ENCODE measurements at places on chromosomes 1 and 21.

DNA sequence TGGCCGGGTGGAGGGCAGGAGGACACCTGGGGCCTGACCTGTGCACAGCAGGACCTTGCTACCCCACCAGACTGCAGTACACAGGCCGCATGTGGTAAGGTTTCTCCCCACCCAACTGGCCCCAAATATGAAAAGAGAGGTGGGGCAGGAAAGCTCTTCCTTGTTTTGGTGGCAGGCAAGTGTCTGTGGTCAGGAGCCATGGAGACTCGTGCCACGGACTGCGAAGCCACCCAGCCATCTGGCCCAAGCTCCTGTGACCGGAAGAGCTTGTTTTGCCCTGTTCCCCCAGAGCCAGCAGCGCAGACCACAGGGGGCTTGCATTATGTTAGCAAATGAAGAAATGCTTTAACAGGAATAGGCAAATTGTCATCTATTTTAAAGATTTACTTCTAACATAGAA, 54.9 kb downstream of the OLIG1 start:
- no peak for DNase-seq

DNA sequence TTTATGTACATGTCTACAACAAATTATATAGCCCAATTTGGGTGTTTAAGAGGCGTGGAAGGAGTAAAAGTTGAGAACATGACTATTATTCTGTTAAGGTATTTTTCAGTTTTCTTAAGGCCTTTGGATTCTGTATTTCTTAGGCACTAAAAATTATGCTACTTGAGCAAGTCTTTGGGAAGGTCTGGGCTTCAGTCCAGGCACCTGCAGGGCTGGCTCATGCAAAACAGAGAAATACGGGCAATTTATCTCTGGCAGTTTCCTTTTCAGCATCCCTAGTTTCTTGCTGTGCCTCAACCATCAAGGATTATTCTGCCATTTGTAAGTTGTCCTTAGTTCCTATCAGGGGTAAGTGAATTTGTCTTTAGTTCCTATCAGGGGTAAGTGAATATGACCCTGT, 358.8 kb upstream of the B3GALT2 start:
- no peak for DNase-seq

DNA sequence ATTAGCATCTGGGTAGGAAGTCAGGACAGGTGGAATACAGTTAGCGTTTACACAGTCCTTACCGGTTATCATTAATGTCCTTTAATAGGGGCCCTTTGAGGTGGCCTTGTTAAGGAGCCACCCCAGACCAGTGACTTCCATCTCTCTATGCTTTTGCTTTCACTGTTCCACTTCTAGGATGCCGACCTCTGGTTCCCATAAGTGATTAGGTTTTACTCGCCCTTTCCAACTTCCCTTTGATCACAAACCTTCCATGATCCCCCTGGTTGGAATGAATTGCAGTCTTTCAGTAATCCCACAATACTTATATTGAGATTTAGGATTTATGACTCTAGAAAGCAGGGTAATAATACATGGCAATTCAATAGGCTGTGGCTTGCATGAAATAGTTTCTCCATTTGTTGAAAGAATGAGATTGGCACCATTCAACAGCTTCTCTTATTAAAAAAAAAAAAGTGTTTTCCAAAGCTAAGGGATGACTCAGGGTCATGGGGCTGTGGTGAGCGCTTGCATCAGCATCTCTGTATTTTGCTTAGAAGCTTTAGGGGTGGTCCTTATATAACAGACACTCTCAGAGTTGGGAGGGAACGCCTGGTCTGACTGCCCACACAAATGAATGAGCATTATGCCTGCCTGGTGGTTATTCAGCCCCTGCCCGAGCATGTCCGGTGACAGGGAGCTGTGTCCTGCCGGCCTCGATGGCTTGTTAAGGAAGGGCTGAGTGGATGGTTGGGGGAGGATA, 110.5 kb downstream of the CNIH3 start:
- peak; percentile 39 for DNase-seq

DNA sequence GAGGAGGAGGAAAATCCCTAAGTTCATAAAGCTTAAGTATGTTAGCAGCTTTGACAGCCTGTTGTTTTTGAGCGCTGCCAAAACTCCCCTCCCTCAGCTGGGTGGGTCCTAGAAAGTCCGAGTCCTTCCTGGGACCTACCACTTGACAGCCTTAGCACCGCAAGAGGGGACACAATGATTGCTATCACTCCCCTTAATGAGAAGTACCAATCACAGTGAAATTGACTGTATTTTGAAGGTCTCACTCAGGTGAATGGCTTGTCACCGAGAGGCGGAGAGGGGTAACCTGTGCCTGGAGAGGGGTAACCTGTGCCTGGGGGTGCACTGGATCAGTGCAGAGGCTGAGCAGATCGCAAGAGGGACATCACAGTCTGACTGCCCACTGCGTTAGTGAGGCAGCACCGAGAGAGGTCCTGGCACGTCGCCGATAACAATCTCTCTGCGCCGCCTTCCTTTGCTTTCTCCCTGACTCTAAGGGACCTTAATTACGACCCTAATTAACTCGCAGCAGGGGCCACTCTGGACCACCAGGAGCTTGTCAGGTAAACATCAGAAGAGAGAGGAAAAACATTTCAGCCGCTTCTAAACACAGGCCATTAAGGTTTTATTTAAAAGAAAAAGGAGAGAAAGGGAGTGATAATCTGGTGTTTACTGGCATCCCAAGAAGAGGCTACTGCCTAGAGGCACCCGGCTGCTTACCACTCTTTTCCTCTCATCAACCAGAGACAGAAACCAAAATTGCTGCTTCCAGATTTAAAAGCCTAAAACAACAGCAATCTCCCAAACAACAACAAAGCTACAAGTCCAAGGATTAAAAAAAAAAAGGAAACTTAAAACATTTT, 25.7 kb upstream of the KCNK1 start:
- no peak for DNase-seq

DNA sequence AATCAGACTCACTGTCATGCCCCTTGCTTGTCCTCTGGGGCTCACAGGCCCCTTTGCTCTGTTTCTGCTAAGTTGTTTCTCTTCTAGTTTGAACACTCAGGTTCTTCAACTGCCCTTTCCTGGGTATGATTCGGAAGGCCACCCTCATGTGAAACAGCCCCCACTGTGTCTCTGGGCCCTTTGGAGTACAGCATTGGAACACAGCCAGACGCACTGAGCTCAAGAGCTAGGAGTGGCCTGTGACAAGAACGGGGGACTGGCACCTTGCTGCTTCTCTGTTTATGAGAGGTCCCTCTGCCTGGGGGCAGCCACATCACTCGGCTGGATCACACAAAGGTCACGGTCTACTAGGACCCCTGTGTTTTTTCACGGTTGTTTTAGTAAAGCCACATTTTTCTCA, 114.4 kb upstream of the ZC3H12A start:
- DNase-seq = no peak

- no peak for DNase-seq
Observed at GRCh38 chr1:7400566-7400965, 370.5 kb upstream of the VAMP3 start.

- peak; percentile 55 for DNase-seq
Observed at GRCh38 chr1:51535006-51535592, 16.0 kb upstream of the EPS15 start.

DNA sequence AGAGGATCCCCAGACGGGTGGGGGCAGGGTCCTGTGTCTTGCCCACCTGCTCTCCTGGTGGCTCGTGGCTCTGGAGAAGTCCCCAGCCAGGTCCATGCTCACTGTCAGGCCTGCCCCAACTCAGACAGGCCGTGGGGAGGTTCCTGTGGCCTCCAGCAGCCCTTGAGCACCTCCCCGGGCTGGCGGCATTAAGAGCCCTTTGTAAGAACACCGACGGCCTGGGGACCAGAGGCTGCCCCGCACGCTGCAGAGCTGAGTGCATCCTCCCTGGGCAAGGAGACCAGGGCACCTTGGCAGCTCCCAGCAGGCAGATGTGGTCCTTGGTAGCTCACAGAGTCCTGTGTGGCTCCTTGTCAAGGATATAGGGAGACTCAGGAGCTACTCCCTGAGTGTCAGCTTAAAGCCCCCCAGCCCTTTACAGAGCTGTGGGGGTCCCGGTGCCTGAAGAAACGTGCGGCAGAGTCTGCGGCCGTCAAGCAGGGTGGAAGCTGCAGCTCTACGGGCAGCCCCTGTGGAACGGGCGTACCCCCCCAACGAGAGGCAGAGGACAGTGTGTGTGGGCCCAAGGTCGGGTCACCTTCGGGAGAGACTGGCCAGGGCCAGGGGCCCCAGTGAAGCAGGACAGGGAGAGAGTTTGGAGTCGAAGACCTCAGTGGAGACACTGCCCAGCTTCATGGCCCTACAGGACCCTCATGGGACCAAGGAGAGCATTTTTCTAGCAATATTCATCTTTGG, 118.6 kb downstream of the PRDM16 start:
- DNase-seq = no peak

GRCh38 chr1:215888159-215888558, 321.1 kb downstream of the KCTD3 start:
- DNase-seq = no peak

DNA sequence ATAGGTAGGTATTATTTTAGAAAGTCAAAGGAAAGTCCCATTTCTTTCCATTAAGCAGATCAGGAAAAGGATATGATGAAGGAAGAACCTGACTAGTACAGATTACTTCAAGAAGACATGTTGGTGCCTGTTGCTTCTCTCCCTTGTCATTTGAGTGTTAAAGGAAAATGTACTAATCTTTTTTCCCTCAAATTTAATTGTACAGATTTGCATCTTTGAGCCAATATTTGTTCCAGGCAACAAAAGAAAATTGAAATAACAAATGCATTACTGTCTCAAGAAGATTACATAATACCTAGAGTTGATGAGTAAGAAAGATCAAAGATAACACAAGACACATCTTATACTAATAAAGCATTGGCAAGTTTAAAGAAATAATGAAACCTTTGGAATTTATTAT, 566.9 kb upstream of the ZP4 start:
- DNase-seq = no peak

- DNase-seq = no peak
Observed at GRCh38 chr1:154962156-154962749, 671 bp upstream of the PYGO2 start.

- no peak for DNase-seq
Observed at GRCh38 chr1:61171974-61172373, 89.6 kb downstream of the NFIA start.

- no peak for DNase-seq
Observed at GRCh38 chr1:210233495-210234328, 1.1 kb downstream of the SERTAD4 start.

- no peak for DNase-seq
Observed at GRCh38 chr1:6635910-6636760, 11.5 kb downstream of the THAP3 start.

DNA sequence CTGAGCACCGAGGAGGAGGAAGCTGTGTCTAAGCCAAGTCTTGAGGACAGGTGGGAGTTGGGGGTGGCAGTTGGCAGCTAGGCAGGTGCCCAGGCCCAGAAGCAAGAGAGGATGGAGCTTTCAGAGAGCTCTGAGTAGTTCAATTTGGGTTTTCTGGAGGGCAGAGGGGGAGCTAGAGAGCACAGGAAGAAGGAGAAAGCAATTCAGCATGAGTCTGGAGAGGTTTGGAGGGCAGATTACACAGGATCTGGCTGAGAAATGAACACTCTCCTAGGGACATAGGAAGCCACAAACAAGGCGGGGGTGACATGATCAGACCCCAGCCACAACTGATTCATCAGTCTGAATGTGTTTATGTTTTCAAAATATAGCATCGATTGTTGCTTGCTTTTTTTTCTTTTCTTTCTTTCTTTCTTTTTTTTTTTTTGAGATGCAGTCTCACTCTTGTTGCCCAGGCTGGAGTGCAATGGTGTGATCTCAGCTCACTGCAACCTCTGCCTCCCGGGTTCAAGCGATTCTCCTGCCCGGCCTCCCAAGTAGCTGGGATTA, 23.8 kb downstream of the PTPRF start:
- DNase-seq = no peak

- DNase-seq = no peak
Observed at GRCh38 chr1:52323731-52324130, 42.3 kb downstream of the CC2D1B start.

DNA sequence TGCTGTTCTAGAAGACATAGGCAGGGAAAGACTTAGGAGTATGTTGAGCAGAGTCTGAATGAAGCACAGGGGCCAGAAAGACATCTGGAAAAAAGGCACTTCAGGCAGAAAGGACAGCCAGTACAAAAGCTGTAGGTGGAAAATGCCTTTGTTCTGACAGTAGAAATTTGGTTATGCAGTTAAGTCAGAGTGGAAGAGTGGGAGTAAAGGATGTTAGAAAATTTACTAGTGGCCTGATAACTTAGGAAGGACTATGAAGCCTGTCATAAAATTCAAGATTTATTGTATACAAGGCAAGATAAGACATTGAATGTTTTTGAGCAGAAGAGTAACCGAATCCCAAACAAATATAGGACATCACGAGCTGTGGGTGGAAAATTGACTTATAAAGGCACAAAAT, 987.9 kb downstream of the PLA2G4A start:
- no peak for DNase-seq

DNA sequence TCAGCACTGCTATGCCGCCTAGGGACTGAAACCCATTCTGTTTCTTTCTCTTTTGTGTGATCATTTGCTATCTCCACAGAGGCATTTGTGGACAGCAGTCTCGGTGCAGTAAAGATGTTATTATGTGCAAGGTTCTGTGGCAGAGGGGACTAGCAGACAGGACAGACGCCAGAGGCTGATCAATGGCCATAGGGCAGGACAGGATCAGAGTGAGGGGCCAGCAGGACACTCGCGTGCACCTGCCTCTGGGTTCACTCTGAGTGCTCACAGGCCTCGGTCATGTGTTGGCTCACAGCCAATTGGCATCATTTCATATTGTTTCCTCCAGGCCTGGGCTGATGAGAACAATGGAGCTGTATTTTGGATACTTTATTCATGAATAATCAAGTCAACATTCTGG, 212.6 kb downstream of the TGFB2 start:
- no peak for DNase-seq

GRCh38 chr1:25994402-25995150, 3.3 kb downstream of the PAFAH2 start:
- DNase-seq = no peak

DNA sequence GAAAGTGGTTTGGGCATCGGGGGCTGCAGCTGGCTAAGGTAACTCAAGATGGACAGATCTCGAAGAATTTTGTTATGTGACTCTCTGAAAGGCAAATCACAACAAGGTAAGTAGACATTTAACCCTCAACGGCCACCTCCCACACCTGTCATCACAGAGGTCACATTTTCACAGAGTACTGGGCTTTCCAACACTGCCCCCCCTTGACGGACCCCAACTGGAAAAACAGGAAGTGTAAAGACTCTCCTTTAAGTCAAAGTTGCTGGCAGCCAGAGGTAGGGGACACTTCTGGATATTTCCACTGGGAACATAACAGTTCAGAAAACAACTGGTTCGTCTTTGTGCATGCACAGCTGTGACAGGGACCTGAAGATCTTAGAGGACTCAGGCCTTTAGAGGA, 22.3 kb downstream of the NOL9 start:
- no peak for DNase-seq

GRCh38 chr1:76864383-76864782, 2.9 kb upstream of the ST6GALNAC5 start:
- no peak for DNase-seq
